ENCODE measurements at places on chromosomes 5 and 9.

- no peaks in the 10 kb centered on the region for H3K27me3 ChIP-seq
- 0 out of 2 replicates have a peak, but pooled peaks cover 2% of the 10 kb centered on the region for H3K4me1 ChIP-seq
- H3K27ac ChIP-seq: no peak overlapping the region
- H3K36me3 ChIP-seq: no peaks in the 10 kb centered on the region
Measured at GRCh38 chr9:132485393-132485792, 75.4 kb downstream of the CFAP77 start.

- no peaks in the 10 kb centered on the region for H3K36me3 ChIP-seq
- H3K4me1 ChIP-seq: peaks cover 7% of the 10 kb centered on the region
- H3K27ac ChIP-seq: no peak overlapping the region
- H3K4me3 ChIP-seq: no peak overlapping the region
Measured at GRCh38 chr5:147743012-147743411, 39.5 kb downstream of the JAKMIP2 start.

- no peak overlapping the region for H3K27ac ChIP-seq
- DNase-seq: no peak
- H3K36me3 ChIP-seq: no peaks in the 10 kb centered on the region
- H3K27me3 ChIP-seq: no peaks in the 10 kb centered on the region
Measured at GRCh38 chr9:82543726-82544125, 519.2 kb downstream of the RASEF start.

- no peaks in the 10 kb centered on the region for H3K27me3 ChIP-seq
- H3K4me1 ChIP-seq: peaks cover 23% of the 10 kb centered on the region
- no peak overlapping the region for H3K4me3 ChIP-seq
- DNase-seq: no peak
Measured at GRCh38 chr9:127767410-127767809, 11.1 kb downstream of the SH2D3C start.

GRCh38 chr5:141369994-141370848 lies at the start of gene PCDHGB3:
Gene PCDHGB3 (plus strand): TSS chr5:141370242. CDS start chr5:141370395, 153 bp downstream.
- no peaks in the 10 kb centered on the region for H3K4me1 ChIP-seq
- no peaks in the 10 kb centered on the region for H3K27me3 ChIP-seq
- no peaks in the 10 kb centered on the region for H3K36me3 ChIP-seq
- H3K4me3 ChIP-seq: no peak within 1 kb of the TSS

Measured in H1 (cell line).